ENCODE measurements at places on chromosomes 2 and 18. TPM values are rescaled to one million over a fixed set of nuclear protein-coding genes. Genes with fewer than 3 reads are reported as not detected.

DNA sequence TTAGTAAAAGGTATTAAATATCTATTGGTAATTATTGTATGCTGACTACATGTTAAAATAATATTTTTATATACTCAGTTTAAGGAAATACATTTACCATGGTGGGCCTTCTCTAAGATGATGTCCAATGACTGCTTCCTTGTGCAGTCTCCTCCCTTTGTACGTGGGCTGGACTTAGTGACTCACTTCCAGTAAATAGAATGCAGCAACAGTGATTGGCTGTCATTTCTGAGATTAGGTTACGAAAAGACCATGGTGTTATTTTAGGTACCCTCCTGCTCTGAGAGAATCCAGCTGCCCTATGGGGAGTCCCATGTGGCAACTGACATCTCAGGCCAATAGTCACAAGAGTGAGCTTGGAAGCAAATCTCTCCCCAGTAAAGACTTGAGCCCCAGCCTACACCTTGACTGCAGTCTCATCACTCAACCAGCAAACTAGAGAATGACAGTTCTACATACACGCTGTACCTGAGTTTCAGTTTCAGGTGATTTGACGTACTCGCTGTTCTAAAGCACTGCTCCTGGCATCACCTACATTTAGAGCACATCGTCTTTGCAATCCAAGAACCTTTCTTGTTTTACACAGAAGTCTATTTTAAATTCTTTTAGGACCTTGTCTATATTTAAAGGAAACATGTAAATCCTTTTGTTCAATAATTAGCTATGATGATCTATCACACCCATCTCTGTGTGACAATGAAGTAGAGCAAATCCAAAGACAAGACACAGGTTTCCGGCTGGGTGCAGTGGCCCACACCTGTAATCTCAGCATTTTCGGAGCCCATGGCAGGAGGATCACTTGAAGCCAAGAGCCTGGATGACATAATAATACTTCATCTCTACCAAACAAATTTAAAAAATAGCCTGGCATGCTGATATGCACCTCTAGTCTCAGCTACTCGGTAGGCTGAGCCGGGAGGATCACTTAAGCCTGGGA lies 87.2 kb downstream of the COBLL1 start:
- no peak for DNase-seq

The RPRM gene
- total RNA-seq, result not detected

The EPG5 gene
- 47.9 TPM for total RNA-seq

DNA sequence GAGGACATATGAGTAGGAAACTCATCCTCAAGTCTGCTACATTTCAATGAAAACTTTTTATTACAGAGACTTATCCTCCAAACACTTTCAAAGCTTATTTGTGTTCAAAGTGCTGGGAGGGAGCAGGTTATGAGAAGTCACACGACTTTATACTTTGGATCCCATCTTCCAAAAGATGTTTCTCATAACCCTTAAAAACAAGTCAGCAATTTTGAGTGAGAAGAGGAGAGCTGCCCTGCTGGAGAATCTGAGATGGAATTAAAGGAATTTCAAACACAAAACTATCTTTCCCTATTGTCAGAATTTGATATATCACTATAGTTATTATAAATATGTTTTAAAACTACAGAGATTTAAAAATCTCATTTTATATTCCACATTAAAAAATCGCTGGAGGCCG lies 45.8 kb downstream of the ROCK2 start:
- DNase-seq, result no peak

- no peak for DNase-seq
These were observed 1183.1 kb upstream of the TMEFF2 start for GRCh38 chr2:193377789-193378188.

The CCDC74B gene
- 12.4 TPM for total RNA-seq

The RAPH1 gene
- total RNA-seq, result 86.8 TPM

- DNase-seq, result no peak
These were observed 1.1 kb upstream of the MAT2A start for GRCh38 chr2:85537600-85538506.

The INHBB gene
- 19.4 TPM for total RNA-seq

DNA sequence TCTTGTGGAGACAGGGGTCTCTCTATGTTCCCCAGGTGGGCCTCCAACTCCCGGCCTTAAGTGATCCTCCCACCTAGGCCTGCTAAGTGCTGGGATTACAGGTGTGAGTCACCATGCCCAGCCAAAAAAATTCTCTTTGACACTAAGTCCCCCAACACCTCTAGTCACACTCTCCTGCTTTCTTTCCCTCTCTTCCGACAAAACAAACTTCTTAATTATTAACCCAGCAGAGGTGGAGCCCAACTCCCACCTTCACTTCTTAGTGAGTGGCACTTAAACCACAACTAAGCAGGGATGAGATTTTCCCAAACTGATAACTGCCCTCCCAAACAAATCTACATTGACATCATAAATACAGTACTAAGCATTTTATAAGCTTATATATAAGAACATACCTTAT lies 60.5 kb upstream of the PMAIP1 start:
- DNase-seq, result no peak

DNA sequence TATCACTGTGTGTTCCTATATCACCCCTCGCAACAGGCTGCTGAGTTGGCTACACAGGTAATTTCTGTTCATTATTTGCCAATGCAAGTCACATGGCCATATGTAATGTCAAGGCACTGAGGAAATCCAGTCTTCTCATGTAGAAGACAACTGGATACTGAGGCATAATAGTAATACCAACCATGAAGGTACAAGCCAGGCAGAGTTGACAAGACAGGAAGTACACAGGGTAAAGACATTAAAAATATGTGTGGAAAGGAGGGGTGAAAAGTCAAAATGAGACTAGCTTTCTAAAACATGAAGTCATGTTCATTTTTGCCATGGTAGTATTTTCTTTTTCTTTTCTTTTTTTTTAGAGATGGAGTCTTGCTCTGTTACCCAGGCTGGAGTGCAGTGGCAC lies 17.5 kb upstream of the RNF138 start:
- DNase-seq, result no peak

The FSHR gene
- not detected for total RNA-seq

DNA sequence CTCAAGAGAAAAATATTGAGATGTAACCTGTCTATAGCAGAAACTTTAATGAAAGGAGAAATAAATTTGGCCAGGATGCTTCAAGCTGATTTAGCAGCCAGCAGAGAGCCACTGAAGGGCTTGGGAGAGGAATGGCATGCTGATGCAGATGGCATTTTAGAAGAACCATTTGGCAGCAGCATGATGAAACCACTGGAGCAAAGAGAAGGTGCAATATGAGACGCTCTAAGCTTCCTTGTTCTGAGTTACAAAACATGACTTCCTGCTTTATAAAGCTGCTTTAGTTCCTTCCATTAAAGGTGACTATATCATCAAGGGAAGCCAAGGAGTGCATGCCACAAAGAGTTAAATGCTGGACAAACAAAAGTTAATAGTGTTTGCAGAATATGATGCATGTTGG lies 189.7 kb downstream of the PID1 start:
- DNase-seq, result no peak

The PCARE gene
- total RNA-seq, result not detected

The VWA3B gene
- 0.27 TPM for total RNA-seq

The GNLY gene
- total RNA-seq, result 1.5 TPM

The SERPINB5 gene
- total RNA-seq, result 0.41 TPM

- no peak for DNase-seq
These were observed 791.3 kb upstream of the CHAC2 start for GRCh38 chr2:52976143-52976949.

The LYG2 gene
- total RNA-seq, result not detected

The NDC80 gene
- total RNA-seq, result not detected

GRCh38 chr2:52518678-52519077 lies 1248.9 kb upstream of the CHAC2 start:
- no peak for DNase-seq

GRCh38 chr18:46344416-46345180 lies 240.4 kb downstream of the HAUS1 start:
- DNase-seq, result no peak

The SERPINB12 gene
- not detected for total RNA-seq

The C2orf74 gene
- 17.2 TPM for total RNA-seq

The PKDCC gene
- total RNA-seq, result 75.8 TPM

The IKZF2 gene
- 16.2 TPM for total RNA-seq

The CABYR gene
- total RNA-seq, result 1.8 TPM

Data from thoracic aorta (tissue), 2 donors.